SHP77 treated with DMSO at 0.1 percent for 48 hours (cell line): ENCODE measurements at places on chromosomes 2 and 18.

- DNase-seq: no peak
Measured at GRCh38 chr18:79877163-79878091, 74.0 kb downstream of the SLC66A2 start.

- no peak for DNase-seq
Measured at GRCh38 chr2:37632310-37632709, 39.1 kb downstream of the CDC42EP3 start.

DNA sequence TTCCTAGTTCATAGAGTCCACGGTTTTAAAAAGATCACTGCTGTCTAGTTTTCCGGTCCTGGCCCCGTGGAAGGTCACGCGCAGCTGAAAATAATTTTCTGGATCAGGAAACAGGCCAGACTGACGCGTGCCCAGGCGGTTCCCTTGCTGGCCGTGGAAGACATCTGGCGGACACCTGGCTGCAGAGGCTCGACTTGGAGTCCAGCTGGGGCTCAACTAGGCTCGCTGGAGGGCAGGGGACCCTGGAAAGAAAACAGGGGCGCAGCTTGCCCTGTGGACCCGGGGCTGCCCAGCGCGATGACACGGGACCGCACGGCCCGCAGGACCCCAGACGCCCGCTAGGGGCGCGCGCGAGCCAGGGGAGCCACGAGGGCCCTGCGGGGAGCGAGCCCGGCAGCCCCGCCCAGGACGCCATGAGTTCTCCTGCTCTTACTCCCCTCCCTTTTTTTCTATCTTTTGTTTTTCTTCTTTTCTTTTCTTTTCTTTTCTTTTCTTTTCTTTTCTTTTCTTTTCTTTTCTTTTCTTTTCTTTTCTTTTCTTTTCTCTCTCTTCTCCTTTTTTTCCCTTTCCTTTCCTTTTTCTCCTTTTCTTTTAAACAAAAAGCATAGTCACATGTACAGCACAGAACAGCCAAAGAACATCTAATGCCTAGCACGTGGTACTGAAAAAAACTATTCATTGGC lies 43.2 kb upstream of the UBE2F start:
- DNase-seq: peak; percentile 12

GRCh38 chr2:190670182-190670946 lies 21.5 kb downstream of the NAB1 start:
- no peak for DNase-seq

DNA sequence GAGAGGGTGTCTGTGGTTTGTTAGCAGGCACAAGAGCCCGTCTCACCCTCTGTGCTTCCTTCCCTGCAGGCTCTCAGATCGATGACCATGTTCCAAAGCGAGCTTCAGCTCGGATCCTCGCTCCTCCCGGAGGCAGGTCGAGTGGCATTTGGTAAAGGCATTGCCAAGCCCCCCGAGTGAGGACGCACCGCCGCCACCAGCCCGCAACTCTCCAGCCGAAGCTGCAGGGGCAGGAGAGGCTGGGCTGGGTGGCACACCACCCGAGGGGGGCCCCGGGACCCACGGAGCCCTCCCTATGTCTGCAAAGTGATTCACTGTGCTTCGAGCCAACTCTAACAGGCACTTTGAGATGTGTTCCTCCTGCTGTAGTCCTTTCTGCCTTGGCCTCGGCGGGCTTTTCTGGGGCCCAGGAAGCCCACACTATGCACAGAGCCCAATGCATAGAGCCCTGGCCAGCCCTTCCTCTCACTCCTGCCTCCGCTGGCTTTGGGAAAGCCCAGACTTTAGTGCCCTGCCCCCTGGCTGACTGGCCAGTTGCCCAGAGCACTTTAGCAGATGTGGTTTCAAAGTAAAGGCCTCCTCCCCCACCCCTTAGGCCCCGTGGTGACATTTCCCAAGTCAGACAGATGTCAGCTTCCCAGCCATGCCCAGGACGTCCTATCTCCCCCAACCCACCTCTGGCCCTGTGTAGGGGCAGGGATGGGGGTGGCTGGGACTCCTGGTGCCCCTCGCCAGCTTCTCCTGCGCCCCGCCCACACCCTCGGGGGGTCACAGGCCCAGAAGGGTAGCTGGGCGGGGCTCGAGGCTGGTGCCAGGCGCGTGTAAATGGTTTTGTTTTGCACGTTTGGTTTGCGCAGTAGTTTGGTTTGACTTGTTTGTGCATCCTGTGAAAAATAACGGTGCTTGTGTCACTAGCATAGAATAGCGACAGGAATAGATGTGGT lies 23.3 kb upstream of the MAPRE3 start:
- DNase-seq: peak; percentile 20
